ENCODE measurements at places on chromosomes 12 and 14.

- DNase-seq = no peak
Observed at GRCh38 chr12:23555180-23555824, 394.2 kb downstream of the SOX5 start.

- no peak for DNase-seq
Observed at GRCh38 chr12:116629480-116629879, 70.3 kb downstream of the MAP1LC3B2 start.

- no peak for DNase-seq
Observed at GRCh38 chr14:53807542-53807941, 149.1 kb downstream of the BMP4 start.

GRCh38 chr14:81400202-81400678 lies at the start of gene STON2:
Gene STON2, minus strand, starts transcription at chr14:81400324. Its CDS starts 1,942 bp downstream, at chr14:81398382.
- DNase-seq = peak; percentile 68

- DNase-seq = no peak
Observed at GRCh38 chr12:41076114-41076513, 112.0 kb upstream of the PDZRN4 start.

GRCh38 chr12:24227551-24227950 lies 278.1 kb upstream of the SOX5 start:
- DNase-seq = no peak

GRCh38 chr14:65840118-65840751 lies 427.7 kb downstream of the FUT8 start:
- DNase-seq = no peak

DNA sequence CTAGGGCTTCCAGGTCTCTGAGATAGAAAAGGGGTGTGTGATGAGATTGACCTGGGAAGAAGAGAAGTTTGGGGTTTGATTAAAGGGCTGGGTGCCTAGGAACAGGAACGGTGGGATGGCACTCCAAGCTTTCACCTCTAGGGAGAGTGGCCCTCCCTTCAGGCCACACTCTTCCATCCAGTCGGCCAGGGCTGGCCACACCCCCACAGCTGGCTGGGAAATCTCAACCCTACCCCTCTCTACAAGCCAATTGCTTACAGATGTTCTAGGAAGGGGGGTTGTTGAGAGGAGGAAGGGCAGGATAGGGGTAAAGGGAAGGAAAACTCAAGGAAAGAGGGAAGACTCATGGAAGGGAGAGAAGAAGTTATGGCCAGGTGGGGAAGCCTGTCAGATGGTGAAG lies 6.6 kb upstream of the ITGA5 start:
- peak; percentile 52 for DNase-seq

DNA sequence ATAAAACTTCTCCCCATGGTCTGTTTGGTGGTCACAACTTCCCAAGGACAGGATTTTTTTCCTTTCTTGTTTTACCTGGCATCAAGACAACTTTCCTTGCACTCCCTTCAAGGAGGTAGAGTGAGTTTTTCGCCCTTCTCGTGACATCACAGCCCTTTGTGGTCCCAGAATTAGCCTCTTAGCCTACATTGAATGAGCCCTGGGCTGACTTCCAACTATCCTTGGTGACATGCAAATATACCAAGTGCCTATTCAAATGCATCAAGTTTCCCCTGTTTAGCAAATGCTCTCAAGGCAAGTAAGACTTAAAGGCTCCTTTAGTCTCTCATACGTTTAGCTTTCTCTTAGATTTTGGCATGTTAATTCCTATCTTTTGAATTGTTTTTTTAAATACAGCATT lies 36.6 kb downstream of the TC2N start:
- no peak for DNase-seq

DNA sequence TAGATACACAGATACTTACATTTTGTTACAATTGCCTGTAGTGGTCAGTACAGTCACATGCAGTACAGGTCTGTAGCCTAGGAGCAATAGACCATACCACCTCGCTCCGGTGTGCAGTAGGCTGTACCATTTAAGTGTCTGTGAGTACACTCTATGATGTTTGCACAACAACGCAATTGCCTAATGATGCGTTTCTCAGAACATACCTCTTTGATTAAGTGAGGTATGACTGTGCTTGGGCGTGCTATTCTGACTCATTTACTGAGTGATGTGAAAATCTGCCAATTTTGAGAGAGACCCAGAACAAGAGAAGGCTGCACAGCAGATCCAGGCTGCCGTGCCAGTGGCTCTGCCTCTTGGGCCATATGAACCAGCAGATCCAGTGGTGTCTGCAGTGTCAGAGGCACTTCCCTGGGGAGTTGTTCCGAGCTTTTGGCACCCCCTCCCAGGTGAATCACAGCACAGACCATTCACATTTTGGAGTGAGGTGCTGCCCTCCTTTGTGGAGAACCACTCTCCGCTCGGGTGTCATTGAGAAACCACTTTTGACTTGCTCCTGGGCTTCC lies 20.4 kb downstream of the DLK1 start:
- peak; percentile 86 for DNase-seq

- no peak for DNase-seq
Observed at GRCh38 chr14:41606532-41607303, at the start of gene LRFN5. Gene LRFN5, plus strand, starts transcription at chr14:41606876.

- DNase-seq = peak; percentile 50
Observed at GRCh38 chr12:117189725-117190209, 503 bp downstream of the FBXO21 start.

- DNase-seq = no peak
Observed at GRCh38 chr14:77109656-77110055, 11.6 kb downstream of the CIPC start.

DNA sequence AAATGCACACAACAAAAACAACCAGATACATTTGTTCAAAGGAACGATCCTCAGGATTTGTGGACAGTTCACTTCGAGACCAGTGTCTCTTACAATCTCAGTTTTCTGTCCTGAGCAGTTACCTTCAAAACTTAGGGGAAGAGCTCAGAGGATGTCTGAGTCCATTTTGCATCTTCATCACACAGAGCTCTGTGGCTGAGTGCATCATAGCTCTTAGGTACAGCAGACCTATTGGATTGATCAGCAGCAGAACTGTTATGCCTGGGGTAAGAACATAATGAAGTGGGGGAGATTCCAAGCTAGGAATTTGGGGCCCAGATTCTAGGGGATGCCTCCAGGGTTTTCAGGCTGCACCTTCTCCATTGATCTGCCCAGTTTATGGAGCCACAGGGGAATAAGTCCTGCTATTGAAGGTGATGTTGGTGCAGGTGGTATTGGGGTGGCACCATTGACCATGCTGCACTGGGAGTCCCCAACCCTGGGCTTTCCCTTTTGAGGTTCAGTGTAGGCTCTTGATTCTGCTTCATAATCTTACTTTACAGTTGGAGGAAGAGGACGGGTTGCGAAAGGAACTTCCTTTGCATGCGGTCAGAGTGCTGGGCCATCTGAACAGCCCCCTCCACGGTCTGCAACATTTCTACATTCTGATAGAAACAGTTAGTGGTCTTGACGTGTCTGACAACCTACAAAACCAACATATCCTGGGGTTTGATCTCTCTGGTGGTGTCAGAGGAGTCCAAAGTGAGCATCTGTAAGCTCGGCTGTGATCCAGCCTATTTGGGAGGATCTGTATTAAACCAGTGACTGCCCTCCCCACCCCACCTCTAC lies 112.8 kb downstream of the CHST11 start:
- no peak for DNase-seq

GRCh38 chr12:32105986-32106516 lies 596 bp upstream of the BICD1 start:
- no peak for DNase-seq

GRCh38 chr12:87809916-87810315 lies 219.3 kb downstream of the C12orf50 start:
- DNase-seq = peak; percentile 65

All from HCEC 1CT (cell line).